Activated naive CD4-positive, alpha-beta T cell treated with Interleukin-2 at 50 U/mL for 16 hours (primary cell): ENCODE measurements at places on chromosomes 16 and 17.

DNA sequence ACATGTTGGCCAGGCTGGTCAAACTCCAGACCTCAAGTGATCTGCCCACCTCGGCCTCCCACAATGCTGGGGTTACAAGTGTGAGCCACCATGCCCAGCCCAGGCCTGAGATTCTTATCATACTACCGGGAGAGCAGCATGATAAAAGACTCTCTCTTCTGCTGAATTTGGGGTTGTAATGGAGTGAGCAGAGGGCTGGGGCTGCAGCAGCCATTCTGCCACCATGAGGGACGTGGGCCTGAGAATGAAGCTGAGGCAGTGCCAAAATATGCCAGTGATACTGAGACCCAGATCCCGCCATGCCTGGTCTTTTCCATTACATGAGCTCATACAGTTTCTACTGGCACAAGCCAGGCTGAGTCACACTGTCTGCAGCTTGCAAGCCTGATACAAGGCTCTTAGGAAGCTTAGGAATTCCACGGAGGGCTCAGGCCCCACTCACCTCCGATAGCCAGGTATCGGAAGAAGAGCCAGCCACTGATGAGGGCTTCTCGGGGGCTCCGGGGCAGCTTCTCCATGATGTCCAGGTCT lies 19.6 kb upstream of the P2RX1 start:
- DNase-seq: no peak

- DNase-seq: no peak
Measured at GRCh38 chr16:54418903-54419302, 132.3 kb upstream of the IRX3 start.

- DNase-seq: no peak
Measured at GRCh38 chr17:17467720-17468119, 9.1 kb upstream of the MED9 start.

- DNase-seq: no peak
Measured at GRCh38 chr17:75875182-75875939, 3.0 kb downstream of the TRIM47 start.

- peak; percentile 75 for DNase-seq
Measured at GRCh38 chr16:1825864-1826690, 548 bp downstream of the HAGH start.

DNA sequence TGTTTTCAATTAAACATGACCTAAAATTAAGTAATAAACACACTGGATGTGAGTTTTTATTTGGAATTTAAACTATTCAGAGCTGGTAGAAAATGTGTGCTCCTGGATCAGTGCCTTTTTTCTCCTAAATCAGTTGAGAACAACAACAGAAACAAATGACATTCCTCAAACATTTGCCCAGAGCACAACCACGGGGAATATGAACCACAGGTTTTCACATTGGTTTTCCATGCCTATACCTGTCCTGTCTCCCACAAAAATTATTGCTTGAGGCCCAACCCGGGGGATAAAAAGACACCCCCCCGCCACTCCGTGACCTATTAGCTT lies 6.8 kb downstream of the HSBP1 start:
- DNase-seq: no peak

DNA sequence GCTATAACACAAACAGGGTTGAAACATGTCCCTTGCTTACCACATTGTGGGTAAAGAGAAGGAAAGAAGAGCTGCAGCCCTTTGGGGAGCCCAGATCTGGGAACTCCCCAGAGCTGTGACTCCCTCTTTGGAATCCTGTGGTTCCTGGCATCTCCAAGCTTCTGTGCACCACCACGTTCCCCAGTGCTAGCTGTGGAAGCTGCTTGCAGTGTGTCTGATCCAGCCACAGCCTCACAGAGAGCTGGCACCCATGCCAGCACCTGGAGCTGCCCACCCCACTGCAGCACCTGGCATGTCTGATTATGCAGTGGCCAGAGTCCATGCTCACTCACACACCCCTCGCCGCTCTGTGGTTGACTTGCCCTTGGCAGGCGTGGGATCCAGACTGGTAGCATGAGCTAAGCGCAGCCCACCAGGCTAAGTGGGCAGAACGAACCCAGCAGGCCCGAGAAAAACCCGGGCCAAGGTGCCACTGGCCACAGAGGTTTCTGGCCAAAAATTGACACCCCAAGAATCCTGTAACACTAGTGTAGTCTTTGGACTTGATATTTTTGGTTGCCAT lies 252.6 kb upstream of the KCNJ16 start:
- DNase-seq: no peak

DNA sequence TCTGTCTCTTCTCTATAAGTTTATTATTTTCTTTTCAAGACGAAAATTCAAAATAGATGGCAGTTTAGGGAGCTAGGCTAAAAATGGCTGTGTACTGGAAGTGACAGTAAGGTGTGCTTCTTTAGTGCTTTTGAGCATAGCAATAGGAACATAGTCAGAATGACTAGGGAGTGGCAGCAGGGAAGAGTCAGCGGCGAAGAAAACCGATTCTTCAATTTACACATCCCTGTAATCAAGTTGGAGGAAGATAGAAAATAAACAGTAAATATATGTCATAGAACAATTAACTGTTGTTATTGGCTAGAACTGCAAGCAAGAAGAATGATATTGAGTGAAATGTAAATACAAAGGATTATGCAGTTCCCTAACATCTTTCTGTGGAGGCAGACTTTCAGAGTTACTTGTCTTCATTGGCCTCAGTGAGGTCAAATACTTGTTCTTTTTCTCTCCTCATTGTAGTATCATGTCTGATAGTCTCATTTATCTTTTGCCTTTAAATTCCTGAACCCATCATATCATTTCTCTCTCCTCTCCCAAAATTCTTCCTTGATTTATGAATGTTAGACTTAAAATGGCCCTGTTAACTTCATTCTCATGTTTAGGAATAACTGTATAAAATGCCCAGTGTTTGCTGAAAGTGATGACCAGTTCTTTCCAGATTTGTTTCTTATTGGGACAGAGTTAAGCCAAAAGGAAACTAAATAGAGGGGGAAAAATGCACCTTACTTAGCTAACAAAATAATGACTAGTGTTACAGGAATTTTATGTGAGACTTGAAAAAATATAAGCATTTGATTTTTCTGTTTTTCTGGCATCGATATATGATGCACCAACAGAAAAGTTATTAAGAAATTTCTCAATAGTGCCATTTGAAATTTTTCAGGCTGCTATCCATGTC lies 211.4 kb downstream of the BCAS3 start:
- no peak for DNase-seq

DNA sequence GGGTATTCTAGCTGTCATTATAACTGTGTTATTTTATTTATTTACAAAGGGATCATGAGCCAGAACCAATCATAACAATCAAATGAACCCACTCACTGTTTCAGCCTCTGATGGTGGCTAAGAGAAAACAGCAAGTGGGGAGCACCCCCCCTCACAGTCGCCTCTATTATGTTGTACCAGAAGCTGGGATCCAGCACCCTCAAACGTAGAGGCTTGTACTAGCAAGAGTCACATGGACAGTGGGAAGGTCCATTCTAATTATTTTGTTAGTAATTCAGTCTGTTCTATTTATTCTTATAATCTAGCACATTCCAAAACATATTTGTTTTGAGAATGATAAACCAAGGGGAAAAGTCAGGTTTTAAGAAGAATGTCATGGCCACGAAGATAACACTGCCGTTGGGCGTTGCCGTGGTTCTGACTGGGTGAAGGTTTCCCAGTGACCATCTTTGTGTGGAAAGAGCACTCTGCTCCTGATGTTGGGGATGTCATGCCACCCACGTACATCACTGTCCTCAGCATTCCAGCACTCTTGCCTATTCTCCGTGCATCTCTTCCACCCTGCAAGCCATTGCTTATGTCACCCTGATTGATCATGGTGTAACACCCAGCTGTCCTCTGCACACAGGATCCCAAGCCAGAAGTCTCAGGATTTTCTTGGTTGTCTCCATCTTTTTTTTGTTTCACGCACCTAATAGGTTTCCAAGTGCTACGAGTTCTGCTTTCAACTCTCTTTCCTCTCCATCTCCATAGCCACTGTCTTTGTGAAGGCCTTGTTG lies 205.8 kb downstream of the PRKCA start:
- no peak for DNase-seq
